ENCODE measurements at places on chromosomes 4 and X.

- no peak for DNase-seq
These were observed 43.1 kb upstream of the DRP2 start for GRCh38 chrX:101176439-101176838.

DNA sequence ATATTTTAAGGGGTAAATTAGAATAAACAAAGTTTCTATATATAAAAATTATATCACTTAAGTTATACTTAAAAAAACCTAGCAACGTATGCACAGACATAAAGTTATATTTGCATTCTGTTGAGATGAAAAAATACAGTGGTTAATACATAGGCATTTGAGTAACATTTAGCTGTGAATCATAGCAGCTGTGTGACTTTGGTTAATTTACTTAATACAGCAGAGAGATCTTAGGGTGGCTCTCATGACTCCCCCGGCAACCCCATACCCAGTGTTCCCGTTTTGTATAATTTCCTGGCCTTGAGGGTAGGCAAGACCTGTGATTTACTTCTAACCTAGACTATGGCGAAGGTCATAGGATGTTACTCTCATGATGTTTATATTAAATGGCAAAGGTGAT, 504.8 kb downstream of the INPP4B start:
- no peak for DNase-seq

- DNase-seq, result no peak
These were observed 10.0 kb downstream of the FBXW7 start for GRCh38 chr4:152525878-152526277.

- no peak for DNase-seq
These were observed 1.2 kb downstream of the CYTL1 start for GRCh38 chr4:5018096-5018495.

- no peak for DNase-seq
These were observed 28.7 kb upstream of the SMIM10L2A start for GRCh38 chrX:135393051-135393450.

DNA sequence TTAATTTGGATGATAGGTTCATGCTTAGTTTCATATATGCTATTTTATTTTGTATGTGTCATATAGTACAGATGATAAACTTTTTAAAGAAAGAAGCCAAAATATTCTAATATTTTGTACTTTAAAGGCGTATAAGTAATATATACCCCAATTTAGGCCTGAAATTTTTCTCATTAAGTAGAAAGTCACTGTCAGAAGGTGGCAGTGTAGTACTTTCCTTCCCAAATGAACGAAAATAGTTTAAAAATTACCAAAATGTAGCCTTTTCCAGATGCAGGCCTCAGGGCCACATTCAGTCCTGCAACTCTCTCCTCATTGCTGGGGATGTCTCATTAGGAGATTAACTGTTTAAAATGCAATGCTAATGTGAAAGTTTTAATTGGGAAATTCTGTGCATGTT, 1263.6 kb downstream of the C4orf33 start:
- no peak for DNase-seq

GRCh38 chr4:18422685-18423084, 401.1 kb upstream of the LCORL start:
- DNase-seq, result no peak

Data from NCI-H1436 (cell line).